ENCODE measurements at places on chromosomes 4 and X.

- DNase-seq = no peak
These were observed 24.0 kb downstream of the RCHY1 start for GRCh38 chr4:75490155-75490554.

DNA sequence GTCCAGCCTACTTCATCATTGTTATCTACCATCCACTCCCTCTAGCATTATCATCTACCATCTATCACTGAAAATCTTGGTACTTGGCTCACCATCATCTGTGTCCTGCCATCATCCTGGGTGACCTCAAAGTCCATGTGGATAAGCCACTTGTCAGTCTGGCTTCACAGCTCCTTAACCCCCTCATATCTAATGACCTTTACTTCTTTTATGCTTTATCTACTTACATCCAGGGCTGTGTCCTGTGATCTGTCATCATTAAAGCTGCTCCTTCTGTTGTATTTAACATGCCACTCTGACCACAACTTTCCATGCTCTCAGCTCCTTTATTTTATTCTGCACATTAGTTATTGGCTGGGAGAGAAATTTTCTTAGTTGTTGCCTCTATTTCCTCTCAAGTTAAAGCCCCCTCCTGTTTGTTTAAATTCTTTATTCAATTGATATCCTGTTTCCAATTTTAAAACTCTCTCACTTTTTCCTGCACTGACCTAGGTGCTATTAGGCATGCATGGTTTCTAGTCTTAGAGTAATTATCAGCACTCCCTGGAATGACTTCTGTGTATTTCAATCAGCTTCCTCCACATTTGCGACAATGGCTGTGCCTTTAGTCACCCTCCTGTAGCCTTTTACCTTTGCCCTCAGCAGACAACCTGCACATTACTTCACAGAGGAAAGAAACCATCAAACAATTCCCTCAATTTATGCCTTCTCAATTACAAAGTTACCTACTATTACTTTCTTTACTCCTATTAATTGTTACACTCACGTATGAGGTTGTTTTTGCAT lies 8.1 kb upstream of the FABP2 start:
- no peak for DNase-seq

- DNase-seq = no peak
These were observed 42.4 kb downstream of the HTR2C start for GRCh38 chrX:114626323-114626722.

DNA sequence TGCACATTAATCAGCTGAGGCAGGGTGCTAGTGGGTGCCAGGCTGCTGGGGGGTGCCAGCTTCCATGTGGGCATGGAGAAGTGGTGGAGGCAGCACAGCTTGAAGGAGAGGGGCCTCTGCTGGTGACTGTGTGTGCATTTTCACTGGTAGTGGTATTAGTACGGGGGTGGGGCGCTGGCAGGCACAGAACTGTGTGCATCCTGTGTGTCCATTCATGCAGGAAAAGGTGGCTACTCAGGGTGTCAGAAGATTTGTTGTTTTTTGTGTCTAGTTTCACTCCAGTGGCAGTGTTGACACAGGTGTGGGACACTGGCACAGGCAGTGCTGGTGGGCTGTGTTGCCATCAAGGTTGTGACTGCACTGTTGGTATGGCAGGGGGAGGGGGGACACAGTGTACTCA lies 1303.6 kb downstream of the FAM133A start:
- no peak for DNase-seq

- DNase-seq = no peak
These were observed 266.3 kb upstream of the NOCT start for GRCh38 chr4:138749303-138749702.

DNA sequence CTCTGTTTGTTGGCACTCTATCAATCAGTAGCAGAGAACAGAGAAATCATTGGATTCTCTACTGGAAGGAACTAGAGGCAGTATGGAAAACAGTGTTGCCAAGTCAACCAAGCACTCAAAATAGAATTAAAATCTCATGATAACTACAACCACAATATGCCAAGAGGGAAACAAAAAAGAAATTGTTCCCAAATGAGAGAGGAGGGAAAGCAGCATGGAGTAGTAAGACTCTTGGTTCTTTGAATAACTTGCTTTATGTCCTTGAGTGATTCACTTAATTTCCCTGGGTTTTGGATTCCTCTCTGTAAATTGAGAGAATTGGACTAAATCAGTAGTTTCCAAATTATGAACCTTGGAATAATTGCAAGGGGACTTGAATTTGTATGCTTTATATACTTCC lies 285.5 kb upstream of the ANKRD50 start:
- no peak for DNase-seq

- DNase-seq = no peak
These were observed 83.1 kb downstream of the PRDM5 start for GRCh38 chr4:120839334-120839973.

- DNase-seq = no peak
These were observed 45.9 kb upstream of the PGM2 start for GRCh38 chr4:37780444-37781130.

DNA sequence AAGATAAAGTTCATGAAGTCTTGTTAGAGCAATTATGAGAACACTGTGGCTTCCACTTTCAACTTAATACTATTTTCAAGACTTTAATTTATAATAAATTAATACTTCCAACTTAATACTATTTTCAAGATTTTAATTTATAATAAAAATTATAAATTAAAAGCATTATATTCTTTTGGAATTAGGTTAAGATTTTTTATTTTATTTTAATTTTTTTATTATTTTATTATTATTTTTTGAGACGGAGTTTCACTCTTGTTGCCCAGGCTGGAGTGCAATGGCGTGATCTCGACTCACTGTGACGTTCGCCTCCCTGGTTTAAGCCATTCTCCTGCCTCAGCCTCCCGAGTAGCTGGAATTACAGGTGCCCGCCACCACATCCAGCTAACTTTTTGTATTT lies 126.0 kb upstream of the GUCY1A1 start:
- DNase-seq = no peak

- no peak for DNase-seq
These were observed 11.9 kb downstream of the USP11 start for GRCh38 chrX:47244676-47245075.

Data from stimulated activated naive CD8-positive, alpha-beta T cell treated with anti-CD3 and anti-CD28 coated beads, Interleukin-15, amount 100 ng/mL, for 72 hours (primary cell).